ENCODE measurements at places on chromosomes 11 and 22.

- H3K27me3 ChIP-seq: no peaks in the 10 kb centered on the region
- H3K27ac ChIP-seq: no peak overlapping the region
- H3K4me1 ChIP-seq: no peaks in the 10 kb centered on the region
- no peak for DNase-seq
These were observed 309.8 kb downstream of the SHANK2 start for GRCh38 chr11:70942593-70942992.

- H3K4me1 ChIP-seq: peaks cover 7% of the 10 kb centered on the region
- peaks cover 36% of the 10 kb centered on the region for H3K27me3 ChIP-seq
- no peak overlapping the region for H3K27ac ChIP-seq
- DNase-seq: peak; percentile 79
These were observed 7.5 kb downstream of the GP1BB start for GRCh38 chr22:19730655-19731360.

- no peaks in the 10 kb centered on the region for H3K36me3 ChIP-seq
- no peaks in the 10 kb centered on the region for H3K27me3 ChIP-seq
- DNase-seq: no peak
- no peaks in the 10 kb centered on the region for H3K4me1 ChIP-seq
These were observed 197.6 kb downstream of the KIF18A start for GRCh38 chr11:27910186-27910931.

GRCh38 chr11:61974766-61975631, 7.6 kb upstream of the FTH1 start:
- peaks cover 16% of the 10 kb centered on the region for H3K4me1 ChIP-seq
- no peak overlapping the region for H3K4me3 ChIP-seq
- DNase-seq: no peak
- peaks cover 2% of the 10 kb centered on the region for H3K27me3 ChIP-seq

DNA sequence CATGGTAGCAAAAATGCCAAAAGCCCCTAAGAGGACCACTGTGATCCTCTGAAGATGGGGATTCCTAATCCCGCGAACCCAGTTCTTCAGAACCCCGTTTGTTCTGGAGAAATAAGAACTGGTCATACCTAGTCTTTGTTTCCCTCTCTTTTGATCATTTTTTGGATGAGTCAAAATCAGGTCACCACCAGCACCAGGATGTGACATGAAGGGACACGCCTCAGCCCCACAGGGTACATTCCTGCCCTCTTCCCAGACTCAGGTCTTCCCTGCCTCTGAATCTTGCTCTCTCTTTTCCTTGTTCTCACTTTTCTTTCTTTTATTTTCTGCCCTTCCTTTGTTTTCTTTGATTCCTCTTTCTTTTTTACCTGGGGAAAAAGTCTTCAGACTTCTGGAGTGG, 14.6 kb upstream of the ANO1 start:
- no peak for DNase-seq
- no peaks in the 10 kb centered on the region for H3K36me3 ChIP-seq
- H3K4me1 ChIP-seq: peaks cover 2% of the 10 kb centered on the region
- no peaks in the 10 kb centered on the region for H3K27me3 ChIP-seq

DNA sequence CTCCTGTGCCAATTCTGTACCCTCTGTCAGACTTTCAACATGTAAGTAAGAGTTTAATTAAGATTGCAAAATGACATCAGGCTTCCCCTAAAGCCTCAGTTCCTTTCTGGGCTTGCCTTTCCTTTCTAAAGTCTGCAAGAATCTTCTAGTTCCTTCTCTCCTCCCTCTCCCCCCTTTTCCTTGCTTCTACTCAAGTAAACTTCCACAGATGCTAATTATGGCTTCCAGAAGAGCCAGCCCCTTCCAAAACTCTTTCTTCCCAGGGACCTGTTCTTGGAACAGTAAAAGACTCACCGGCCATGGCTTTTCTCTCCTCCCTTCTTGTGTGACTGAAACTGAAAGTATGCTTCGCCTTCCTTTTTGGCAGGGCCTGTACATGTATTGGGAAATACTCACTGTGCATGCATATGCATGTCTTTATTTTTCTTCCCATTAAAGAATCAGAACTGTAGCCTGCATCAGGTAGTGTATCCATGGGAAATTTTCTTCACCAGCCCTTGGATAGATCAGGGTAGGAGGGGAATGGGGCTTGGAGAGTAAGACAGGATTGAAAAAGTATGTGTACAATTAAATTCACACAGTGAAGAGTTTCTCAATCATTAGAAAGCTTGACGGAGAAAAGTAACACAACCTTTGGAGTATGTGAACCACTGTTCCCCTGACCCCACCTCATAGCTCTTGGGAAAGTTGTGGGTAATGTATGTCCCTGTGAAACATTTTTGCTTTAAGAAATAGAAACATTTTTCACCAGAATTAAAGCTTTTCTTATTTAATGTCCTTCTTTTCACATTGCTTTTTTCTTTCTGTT, at the start of gene CASP1:
TSS of gene CASP1 (minus strand) at position 332 of the 808 bp plus-strand sequence. CDS start at position 301, 31 bp downstream.
- H3K4me1 ChIP-seq: peaks cover 2% of the 10 kb centered on the region
- H3K36me3 ChIP-seq: no peaks in the 10 kb centered on the region
- no peak for DNase-seq
- H3K4me3 ChIP-seq: no peak within 1 kb of the TSS

- H3K27ac ChIP-seq: no peak overlapping the region
- H3K4me1 ChIP-seq: no peaks in the 10 kb centered on the region
- H3K27me3 ChIP-seq: no peaks in the 10 kb centered on the region
- H3K4me3 ChIP-seq: no peak overlapping the region
- no peak for DNase-seq
These were observed 118.0 kb downstream of the PHF21B start for GRCh38 chr22:44891791-44892190.

GRCh38 chr22:22207845-22208564, 36.6 kb upstream of the VPREB1 start:
- DNase-seq: peak; percentile 56
- H3K36me3 ChIP-seq: no peaks in the 10 kb centered on the region

DNA sequence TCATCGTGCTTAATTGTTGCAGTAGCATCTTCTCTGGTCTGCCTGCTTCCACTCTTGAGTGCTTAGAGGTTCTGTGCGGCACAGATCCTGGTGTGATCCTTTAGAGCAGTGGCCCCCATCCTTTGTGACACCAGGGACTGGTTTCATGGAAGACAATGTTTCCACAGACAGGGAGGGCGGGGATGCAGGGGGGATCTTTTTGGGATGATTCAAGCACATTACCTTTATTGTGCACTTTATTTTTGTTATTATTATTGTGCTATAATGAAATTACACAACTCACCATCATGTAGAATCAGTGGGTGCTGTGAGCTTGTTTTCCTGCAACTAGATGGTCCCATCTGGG, 76.8 kb upstream of the SHANK2 start:
- no peaks in the 10 kb centered on the region for H3K4me1 ChIP-seq
- no peaks in the 10 kb centered on the region for H3K27me3 ChIP-seq

GRCh38 chr22:17563936-17564391, 666 bp downstream of the SLC25A18 start:
- peaks cover 4% of the 10 kb centered on the region for H3K4me1 ChIP-seq
- no peak overlapping the region for H3K4me3 ChIP-seq
- no peaks in the 10 kb centered on the region for H3K27me3 ChIP-seq
- DNase-seq: no peak
- H3K36me3 ChIP-seq: peaks cover 13% of the 10 kb centered on the region
- no peak overlapping the region for H3K27ac ChIP-seq

DNA sequence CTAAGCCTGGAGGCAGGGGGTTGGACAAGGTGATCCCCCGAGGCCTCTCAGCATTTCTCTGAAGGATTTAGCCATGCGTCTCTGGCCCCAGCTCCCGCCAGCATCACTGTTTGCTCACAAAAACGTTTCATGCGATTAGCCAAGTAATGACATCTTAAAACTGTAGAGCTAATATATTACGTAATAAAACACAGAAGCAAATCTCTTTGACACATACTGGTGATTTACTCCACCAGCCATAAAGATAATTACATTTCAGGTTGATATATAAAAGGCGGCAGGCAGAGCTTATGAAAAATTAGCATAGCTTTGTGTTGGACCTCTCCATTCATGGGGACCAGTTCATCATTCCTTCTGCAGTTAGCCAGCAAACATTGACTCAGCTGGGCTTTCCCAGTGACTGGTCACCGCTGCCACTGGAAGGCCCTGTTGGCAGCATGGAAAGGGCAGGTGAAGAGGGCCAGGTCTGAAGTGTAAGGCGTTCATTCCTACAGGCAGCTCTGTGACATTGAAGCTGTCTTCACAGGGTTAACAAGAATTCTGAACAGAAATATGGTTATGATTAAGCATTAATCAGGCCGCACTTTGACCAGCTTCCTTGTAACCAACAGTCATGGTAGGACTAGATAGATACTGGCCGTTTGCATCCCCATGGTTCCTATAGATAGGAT, 150.3 kb downstream of the NECTIN1 start:
- no peaks in the 10 kb centered on the region for H3K27me3 ChIP-seq
- H3K4me3 ChIP-seq: no peak overlapping the region
- H3K36me3 ChIP-seq: no peaks in the 10 kb centered on the region
- H3K4me1 ChIP-seq: no peaks in the 10 kb centered on the region
- DNase-seq: no peak
